ENCODE measurements at places on chromosomes 1 and 21.

- no peak for DNase-seq
These were observed 51.2 kb upstream of the SEC16B start for GRCh38 chr1:178020968-178021640.

GRCh38 chr1:19067182-19067911, 110.9 kb upstream of the IFFO2 start:
- no peak for DNase-seq

- DNase-seq, result no peak
These were observed 45.0 kb upstream of the FHAD1 start for GRCh38 chr1:15201849-15202551.

DNA sequence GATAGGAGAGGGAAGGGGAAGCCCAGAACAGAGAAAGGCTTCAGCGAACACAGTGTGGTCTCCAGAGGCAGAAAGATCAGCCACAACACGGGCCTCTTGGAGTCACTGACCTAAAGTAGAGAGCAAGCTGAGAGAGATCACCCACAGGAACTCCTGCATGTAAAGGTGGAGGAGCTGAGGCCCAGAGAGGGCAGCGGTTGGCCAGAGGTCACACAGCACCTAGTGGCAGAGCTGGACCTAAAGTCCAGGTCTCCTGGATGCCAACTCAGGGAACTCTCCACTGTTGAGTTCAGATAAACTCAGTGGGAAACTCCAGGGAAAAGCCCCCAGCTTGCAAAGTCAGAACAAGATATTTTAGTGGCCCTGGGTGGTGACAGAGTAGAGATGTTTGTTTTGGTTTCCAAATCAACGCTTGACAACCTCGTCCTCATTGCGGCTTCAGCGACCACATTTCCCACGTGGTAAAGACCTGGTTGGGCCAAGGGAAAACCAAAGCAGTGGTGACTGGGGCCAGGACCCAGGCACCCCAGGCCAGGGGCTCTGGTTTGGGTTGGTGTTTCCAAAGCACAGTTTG, 4.6 kb downstream of the IFFO2 start:
- DNase-seq, result peak; percentile 85

DNA sequence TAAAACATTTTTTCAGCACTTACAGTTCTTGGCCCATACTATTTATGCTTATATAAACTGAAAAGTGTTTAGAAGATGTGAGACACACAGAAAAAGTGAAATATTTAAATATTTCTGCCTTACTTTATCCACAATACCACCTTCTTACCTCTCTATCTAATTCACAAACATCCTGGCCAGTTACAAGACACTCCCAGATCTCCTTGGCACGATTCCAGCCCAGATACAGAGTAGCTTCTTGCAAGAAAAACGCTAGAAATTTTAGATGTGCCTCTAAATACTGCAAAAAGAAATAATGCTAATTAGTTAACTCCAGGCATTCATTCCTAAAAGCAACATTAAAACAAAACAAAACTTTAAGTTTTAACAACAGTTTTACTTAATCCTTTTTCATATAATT, 68.4 kb downstream of the USP24 start:
- DNase-seq, result no peak

GRCh38 chr1:24782689-24783088, 37.4 kb downstream of the CLIC4 start:
- no peak for DNase-seq

DNA sequence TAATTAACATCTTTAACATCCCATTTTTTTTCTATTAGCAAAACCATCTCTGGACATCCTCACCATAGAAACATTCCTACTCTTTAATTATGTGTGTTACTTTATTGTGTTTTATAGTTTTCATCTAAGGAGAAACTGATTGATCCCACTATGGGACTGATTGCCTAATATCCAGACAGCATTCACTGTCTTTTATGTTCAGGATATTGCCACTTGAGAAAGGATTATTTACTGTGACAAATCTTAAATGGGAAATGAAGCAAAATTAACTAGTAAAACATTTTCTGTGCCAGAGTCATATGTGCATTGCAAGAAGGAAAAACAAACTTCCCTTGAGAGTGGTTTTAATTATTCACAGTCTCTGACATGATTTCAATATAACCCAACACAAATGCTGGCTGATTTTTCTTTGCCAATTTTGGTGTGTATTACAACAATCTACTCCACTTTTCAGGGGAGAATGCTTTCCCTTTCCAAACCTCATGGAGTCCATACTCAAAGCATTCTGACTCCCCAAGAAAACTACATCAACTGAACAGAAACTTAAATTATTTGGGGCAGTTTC, 15.8 kb upstream of the RGS13 start:
- no peak for DNase-seq

- no peak for DNase-seq
These were observed 27.4 kb downstream of the TIAM1 start for GRCh38 chr21:31316488-31317169.

GRCh38 chr1:57142999-57143398, 177.2 kb upstream of the C8B start:
- DNase-seq, result no peak

DNA sequence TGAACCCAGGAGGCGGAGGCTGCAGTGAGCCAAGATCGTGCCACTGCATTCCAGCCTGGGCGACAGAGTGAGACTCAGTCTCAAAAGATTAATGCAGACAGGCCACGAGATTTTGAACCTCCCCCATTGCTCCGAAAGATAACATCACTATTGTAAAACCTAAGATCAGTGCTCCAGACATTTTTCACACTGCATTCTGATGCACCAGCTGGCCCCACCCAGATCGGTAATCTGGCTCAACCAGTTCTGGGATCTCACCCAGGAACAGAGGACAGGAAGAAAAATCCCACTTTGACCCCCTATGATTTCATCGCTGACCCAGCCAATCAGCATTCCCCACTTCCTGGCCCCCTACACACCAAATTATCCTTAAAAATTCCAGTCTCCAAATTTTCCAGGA, 10.7 kb upstream of the CSRP1 start:
- DNase-seq, result no peak

DNA sequence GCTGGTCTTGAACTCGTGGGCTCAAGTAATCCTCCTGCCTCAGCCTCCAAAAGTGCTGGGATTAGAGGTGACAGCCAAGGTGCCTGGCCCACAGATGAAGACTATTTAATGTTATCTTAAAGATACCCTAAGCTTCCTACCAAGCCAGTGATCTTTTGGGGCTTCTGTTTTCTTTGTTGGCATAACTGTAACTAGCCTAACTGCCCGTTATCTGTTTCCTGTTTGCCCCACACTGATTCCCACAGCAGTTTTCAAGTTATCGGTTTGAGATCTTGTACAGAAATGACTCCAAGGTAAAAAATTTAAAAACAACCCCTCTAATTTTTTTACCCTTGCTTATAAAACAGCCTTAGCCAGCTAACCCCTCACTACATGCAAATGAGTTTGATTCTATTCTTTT, 12.4 kb downstream of the SELL start:
- DNase-seq, result no peak

GRCh38 chr1:44849575-44850132, 6.6 kb upstream of the PTCH2 start:
- DNase-seq, result no peak

DNA sequence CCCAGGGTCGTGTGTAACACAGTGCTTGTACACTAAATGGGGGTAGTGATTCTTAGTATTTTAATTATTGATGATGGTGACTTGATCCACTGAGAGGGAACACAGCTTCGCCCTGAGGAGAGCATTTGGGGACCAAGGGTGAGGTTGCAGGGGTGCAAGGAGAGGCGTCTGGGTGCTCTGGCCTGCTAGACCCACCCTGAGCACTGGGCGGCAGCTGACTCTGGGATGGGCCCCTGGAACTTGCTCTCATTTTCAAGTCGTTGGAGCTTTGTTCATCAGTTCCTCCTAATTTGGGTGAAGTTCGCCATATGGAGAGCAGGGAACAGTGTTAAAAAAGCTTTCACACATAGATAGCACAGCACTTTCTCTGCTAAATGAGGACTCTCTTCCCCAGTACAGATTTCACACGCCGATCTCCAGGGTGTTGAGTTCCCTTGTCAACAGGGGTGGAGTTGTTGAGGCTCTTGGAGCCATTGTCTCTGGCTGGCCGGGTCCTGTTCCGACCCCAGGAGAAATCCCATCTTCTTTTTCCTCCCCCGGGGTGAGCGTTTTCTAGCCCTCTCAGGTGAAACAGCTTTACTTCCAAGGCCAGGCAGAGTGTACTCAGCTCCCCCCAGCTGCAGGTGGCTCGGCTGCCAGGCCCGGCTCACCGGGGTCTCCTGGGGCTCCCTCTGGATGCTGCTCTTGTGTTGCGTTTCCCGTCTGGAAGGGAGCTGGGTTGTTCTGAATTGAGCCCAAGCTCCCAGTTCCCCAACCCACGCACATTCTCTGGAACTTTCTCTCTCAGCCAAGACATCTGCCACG, 367.4 kb downstream of the RPS6KC1 start:
- no peak for DNase-seq

GRCh38 chr1:156591432-156592157, at the start of gene NAXE:
TSS of gene NAXE (plus strand) at chr1:156591776. CDS start at chr1:156591805, 29 bp downstream.
- DNase-seq, result peak; percentile 75

DNA sequence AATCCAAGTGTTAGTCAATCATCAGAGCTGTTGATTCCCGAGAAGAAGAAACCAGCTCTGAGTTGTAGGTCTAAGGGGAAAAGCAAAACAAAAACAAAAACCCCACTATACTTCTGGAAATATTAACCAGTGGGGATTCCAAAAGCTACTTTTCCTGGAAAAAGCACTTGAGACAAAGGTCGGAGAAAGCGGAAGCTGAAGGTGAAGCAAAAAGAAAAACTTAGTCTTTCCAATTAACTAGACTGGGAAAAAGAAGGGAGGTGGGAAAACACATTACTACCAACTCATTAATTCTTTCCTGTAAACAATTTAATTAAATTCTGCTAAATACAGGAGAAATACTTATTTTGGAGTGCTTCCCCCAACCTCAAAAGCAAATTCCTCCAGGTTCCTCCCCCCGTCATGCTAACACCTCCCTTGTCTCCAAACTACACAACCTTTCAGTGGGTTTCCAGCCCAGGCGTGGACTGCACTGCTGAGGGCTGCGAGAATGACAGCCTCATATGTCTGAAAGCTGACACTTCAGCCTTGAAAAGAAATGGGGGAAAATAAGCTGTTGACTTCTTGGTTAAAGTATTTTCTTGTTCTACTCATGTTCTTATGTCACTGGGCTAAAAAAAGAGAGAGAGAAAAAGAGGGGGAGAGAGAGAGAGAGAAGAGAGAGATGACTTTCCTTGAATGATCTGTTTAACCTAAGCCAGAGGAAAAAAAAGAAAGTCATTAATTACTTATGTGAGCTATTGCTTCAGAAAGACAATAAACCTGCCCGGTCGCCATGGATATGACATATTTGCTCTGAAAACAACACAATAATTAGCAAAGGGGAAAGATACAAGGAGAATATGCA, 5.1 kb downstream of the CASZ1 start:
- DNase-seq, result no peak

- DNase-seq, result no peak
These were observed 128.4 kb downstream of the TGFB2 start for GRCh38 chr1:218473522-218473921.

- DNase-seq, result no peak
These were observed 30.9 kb downstream of the RCAN1 start for GRCh38 chr21:34583926-34584563.

- no peak for DNase-seq
These were observed 16.3 kb downstream of the RNF19B start for GRCh38 chr1:32948390-32948722.

DNA sequence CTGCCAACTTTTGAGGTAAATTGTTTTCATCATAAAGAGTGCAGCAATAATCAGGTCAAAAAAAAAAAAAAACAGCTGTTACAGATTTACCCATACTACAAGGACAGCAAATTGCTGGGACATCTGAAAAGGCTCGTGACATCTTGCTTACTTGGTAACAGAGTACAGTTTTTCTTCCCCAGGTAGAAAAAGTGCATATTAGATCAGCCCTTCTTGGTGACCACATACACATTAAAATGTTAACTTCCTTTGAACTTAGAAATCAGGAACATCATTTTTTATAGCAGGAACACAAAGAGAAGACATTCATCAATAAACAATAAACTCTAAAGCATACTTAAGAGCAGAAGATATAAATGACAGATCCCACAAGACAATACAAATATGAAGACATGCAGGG, 16.1 kb downstream of the TP53BP2 start:
- no peak for DNase-seq

- no peak for DNase-seq
These were observed 15.2 kb upstream of the ALX3 start for GRCh38 chr1:110085671-110086070.

- DNase-seq, result no peak
These were observed 7.5 kb upstream of the ZSWIM5 start for GRCh38 chr1:45213892-45214291.

- no peak for DNase-seq
These were observed 291.9 kb upstream of the USP25 start for GRCh38 chr21:15437883-15438282.

DNA sequence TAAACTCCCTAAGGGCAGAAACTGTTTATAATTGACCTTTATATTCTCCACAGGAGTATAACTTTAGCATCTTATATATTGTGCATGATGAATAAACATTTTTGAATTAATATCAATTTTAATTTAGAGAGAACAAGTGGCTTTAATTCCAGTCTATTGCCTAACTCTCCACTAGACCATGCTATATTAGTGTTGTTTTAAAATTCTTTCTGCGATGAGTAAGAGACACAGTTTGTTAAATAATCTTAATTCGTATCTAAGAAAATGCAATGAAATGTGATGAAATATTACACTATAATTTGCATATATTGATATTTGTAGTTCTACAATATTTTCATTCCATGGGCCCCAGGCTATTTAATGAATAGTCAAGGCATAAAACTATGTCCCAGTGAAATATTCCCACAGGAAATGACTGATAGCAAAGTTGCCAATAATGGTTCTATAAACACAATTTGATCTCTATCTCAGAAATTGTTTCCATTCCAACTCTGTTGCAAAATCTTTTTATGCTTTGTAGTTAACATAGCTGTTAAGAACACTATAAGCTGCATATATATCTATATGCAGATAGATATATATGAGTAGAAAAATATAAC, 2.9 kb upstream of the SYDE2 start:
- no peak for DNase-seq

DNA sequence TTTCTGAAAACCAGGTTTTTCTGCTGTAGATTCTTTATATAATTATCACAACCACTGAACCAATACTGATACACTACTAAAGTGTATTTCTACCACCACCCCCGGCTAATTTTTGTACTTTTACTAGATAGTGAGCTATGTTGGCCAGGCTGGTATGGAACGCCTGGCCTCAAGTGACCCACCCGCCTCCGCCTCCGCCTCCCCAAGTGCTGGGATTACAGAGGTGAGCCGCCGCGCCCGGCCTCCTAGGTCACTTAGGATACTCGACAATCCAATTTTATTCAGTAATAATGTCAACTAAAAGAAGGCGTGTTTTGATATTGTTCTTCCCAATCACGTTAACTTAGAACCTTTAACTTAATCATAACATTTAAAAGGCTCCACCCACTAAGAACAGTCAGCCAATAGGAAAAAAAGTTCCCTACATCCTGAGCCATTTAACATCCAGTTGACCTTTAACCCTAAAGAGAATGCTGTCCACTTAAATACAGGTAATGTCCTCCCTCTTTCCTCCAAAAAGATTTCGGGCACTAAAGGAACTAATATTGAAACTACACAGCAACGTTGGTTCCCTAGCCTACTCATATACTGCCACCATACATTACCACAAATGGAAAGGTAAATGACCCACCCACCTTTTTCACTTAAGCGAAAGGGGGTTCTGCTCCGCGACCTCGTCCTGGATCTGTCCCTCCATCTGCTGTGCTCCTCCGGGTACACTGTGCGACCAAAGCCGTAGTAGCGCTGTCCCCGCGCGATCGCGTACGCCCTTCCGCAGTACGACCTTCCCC, 1.2 kb downstream of the RSRP1 start:
- DNase-seq, result no peak
